Mesendoderm (in vitro differentiated cells): ENCODE measurements at places on chromosomes 5 and 9.

DNA sequence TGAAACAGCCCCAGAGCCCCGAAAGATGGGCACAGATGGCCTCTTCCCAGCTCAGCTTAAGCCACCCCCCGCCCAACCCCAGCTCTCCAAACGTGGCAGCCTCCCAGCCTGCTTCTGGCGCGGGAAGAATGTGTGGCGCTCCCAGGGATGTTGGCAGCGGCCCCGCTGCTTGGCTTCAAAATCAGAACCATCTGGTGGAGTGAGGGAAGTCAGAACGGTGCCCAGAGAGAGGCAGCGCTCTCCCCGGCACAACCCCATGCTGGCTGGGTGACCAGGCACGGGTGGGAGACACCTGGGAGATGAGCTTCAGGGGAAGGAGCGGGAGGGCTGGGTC lies 72.7 kb upstream of the ORM1 start:
- no peak for DNase-seq

GRCh38 chr9:98983295-98984268 lies 39.9 kb downstream of the COL15A1 start:
- DNase-seq: no peak

GRCh38 chr5:146273109-146273508 lies 65.5 kb upstream of the POU4F3 start:
- DNase-seq: no peak

GRCh38 chr5:17118631-17119030 lies 98.8 kb upstream of the BASP1 start:
- peak; percentile 79 for DNase-seq

DNA sequence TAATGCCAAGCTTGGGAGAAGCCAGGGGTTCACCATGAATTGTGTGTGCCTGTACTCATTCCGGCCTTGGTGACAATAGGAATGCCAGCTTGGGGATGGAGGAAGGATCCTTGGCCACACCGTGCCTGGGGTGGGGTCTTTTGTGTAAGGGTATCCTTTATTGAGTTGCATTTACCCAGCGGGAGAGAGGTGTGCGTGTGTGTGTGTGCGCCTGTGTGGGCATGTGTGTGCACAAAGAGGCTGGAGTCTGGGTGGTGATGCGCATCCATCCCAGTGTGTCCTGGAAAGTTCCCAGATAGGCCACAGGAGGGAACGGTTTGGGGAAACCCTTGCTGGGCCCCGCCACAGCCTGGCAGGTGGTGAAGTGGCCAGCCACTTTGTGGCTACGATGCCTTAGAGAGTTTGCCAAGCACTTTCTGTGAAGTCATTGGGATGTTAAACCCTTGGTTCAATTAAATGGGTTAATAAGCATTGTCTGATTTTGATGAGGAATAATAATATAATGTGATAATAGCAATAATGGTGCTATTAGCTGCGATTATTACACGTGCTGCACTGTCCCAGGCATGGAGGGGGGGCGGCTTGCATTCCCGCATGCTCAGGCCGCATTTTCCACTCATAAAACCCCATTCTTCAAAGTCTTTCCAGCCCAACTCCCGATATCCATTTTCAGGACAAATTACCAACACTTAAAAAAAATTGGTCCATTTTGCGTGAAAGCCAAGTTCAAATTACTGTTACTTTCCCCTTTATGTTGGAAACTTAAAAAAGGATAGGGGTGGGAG lies 13.7 kb downstream of the PITX1 start:
- no peak for DNase-seq

- DNase-seq: peak; percentile 89
Observed at GRCh38 chr5:10452768-10453331, 11.2 kb downstream of the ROPN1L start.
